ENCODE measurements at places on chromosomes 1 and 21. TPM values are rescaled to one million over a fixed set of nuclear protein-coding genes. Genes with fewer than 3 reads are reported as not detected.

- no peak for DNase-seq
Measured at GRCh38 chr1:227131193-227131592, 187.1 kb downstream of the CDC42BPA start.

Gene AVPR1B
- total RNA-seq: not detected

DNA sequence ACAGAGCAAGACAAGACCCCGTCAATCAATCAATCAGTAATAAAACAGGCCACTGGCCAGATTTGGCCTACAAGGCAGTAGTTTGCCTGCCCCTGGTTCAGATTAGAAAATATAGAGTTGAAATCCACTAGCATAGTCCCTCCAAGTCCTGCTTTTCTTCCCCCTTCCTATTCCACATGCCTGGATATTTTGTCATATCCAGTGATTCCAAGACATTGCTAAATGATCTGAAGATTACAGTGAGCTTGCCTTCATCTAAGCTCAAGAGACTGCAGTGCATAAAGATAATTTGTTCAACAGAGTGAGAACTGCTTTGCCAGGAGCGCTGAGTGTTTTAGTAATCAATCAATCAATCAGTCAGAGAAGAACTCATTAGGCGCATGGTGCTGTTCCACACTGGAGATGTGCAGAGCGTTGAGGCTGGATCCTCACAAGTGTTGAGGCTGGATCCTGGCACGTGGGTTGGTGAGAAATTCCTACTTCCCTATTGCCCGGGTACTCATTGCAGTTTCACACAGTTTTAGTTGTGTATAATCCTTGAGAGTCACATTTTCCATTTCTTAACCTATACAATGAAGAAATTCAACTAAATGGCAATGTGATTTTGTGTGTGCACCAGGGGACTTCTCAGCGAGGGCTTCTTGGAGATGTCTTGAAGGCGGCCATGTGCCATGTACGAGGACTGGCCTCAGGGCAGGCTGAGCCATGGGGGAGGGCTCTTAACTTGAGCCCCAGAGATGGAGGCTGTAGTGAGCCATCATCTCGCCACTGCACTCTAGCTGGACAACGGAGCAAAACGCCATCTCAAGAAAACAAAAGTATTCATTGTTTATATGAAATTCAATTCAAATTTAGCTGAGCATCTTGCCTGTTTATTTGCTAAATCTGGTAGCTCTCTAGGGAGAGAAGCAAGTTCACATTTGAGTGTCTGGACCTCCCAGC is 76.3 kb downstream of the TOMM20 start:
- DNase-seq: no peak

Gene DMBX1
- total RNA-seq: not detected

GRCh38 chr1:228267962-228268880 is 60.4 kb downstream of the OBSCN start:
- DNase-seq: peak; percentile 63

DNA sequence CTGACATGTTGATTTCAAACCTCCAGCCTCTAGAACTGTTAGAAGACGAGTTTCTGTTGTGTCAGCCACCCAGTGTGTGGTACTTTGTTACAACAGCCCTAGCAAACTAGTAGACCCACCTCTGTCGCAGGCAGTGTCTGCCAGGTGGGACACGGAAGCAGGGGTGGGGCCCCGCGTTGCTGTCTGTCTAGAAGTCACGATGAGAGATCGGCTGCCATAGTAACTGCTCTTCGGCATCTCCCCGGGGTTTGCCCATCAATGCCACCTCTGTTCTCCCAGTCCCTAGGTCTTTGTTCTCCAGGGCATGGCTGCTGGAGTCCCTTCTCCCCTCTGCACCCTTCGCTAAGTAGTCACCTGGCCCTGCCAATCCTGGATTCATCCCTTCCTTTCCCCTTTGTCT is 15.2 kb upstream of the CLSTN1 start:
- no peak for DNase-seq

DNA sequence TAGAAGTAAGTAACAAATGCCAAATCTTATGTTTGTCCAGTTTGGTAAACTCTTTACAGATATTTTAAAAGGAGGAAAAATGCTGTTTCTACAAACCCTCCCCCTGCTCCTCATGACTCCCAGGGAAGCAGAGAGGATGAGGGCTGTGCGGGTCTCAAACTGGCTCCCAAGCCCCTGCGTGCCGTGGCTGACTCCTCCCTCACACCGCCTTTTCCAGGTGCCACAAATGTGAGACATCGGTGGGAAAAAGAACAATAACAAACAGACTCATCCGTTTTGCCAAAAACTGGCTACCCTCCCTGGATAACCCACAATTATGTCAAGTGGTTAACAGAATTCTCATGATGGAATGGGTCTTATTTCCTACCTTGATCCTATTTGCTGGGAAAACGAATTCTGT is 594.6 kb downstream of the PTPRU start:
- no peak for DNase-seq

GRCh38 chr1:92363401-92363800 is 64.5 kb downstream of the RPAP2 start:
- no peak for DNase-seq

Gene NUF2
- 0.30 TPM for total RNA-seq

- DNase-seq: no peak
Measured at GRCh38 chr21:29725025-29725736, 214.6 kb downstream of the GRIK1 start.

Gene CELA3B
- not detected for total RNA-seq

Gene NGF
- 0.27 TPM for total RNA-seq

GRCh38 chr1:50333595-50333974 is 89.7 kb downstream of the DMRTA2 start:
- peak; percentile 70 for DNase-seq

Gene SYTL1
- total RNA-seq: 0.41 TPM

- DNase-seq: no peak
Measured at GRCh38 chr21:26810676-26811415, 34.4 kb downstream of the ADAMTS1 start.

- no peak for DNase-seq
Measured at GRCh38 chr21:34189506-34189905, 116.1 kb downstream of the MRPS6 start.

Gene S100A14
- not detected for total RNA-seq

Gene TRIM17
- not detected for total RNA-seq

- no peak for DNase-seq
Measured at GRCh38 chr1:40303790-40304189, 13.3 kb downstream of the COL9A2 start.

Gene ARV1
- total RNA-seq: 7.9 TPM

Gene CR1
- 1.0 TPM for total RNA-seq

DNA sequence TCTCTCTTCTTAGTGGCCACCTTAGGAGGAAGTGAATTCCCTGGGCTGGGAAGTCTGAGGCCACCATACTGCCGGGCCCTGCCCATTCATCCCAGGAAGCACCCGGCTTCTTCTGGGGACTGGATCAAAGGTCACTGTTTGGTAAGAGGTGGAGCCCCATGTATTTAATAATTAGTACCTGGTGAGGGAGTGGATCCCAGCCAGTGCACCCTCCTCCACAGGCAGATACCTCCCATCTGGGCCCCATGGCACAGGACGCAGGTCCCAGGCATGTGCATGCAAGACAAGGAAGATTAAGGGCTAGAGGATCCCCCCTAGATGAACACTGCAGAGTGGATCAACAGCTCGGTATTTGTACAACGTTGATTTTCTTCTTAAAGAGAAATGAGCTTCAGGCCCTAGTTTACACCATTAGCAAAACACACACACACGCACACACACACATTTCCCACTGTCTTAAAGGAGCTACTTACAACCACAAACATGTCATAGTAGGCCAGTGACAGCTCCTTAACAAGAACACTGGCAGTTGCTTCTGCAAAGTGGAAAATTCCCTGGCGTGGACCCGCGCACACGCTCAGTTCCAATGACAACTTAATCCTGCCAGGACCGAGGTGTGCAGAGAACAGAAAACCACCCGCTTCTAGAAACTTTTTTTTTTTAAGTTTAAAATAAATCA is 90.7 kb downstream of the MRPL37 start:
- no peak for DNase-seq

DNA sequence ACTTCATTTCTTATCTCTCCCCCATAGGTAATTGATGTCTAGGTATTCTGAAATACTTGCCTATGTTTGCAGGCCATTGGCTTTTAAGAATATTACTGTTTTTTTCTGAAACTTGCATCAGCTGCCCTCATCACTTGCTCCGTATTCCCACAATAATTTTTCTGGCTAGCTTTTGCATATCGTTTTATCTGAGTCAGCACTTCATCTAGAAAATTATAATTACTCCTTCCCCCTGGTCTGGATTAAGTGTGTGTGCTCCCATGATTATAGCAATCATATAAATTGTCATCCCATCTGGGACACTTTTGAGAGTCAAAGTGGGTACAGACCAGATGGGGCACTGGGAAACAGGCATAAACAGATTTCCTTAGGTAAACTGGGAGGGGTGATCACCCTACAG is 583.2 kb upstream of the B3GALT2 start:
- no peak for DNase-seq

GRCh38 chr1:167635156-167635648 is 5.2 kb downstream of the RCSD1 start:
- peak; percentile 31 for DNase-seq

GRCh38 chr1:36602184-36602583 is 119.5 kb upstream of the CSF3R start:
- DNase-seq: no peak

Gene ALX3
- not detected for total RNA-seq

Gene A3GALT2
- not detected for total RNA-seq

Gene RGS18
- 1.2 TPM for total RNA-seq

DNA sequence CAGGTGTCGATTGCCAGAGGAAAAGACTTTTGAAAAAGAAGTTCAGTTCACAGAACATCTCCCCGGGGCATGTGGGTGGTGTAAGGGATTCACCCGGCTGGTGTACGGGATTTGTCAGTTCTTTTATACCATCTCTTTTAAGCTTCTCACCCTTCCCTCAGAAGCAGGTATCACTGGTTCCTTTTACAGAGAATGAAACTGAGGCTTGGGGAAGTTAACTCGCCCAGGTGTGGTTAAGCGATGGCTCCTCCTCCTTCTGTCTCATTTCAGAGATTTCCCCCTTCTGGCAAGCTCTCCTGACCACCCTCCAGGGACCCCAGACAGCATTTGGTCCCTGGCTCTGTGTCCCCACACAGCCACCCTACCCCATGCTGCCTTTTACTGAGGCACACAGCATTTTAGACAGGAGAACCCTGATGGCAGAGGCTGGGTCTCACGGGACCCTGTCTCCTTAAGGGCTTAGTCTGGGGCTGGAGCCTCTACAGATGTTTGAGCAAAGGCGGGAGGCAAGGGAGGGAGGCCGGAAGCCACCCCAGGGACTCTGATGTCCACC is 2.8 kb upstream of the ECE1 start:
- DNase-seq: no peak

GRCh38 chr1:162696286-162696862 is 64.1 kb downstream of the DDR2 start:
- DNase-seq: peak; percentile 72

- no peak for DNase-seq
Measured at GRCh38 chr1:76868916-76869315, 1.6 kb downstream of the ST6GALNAC5 start.

GRCh38 chr1:203129501-203130231 is 2.1 kb downstream of the ADORA1 start:
- DNase-seq: peak; percentile 67

GRCh38 chr1:46053734-46054133 is 78.7 kb downstream of the PIK3R3 start:
- DNase-seq: no peak

DNA sequence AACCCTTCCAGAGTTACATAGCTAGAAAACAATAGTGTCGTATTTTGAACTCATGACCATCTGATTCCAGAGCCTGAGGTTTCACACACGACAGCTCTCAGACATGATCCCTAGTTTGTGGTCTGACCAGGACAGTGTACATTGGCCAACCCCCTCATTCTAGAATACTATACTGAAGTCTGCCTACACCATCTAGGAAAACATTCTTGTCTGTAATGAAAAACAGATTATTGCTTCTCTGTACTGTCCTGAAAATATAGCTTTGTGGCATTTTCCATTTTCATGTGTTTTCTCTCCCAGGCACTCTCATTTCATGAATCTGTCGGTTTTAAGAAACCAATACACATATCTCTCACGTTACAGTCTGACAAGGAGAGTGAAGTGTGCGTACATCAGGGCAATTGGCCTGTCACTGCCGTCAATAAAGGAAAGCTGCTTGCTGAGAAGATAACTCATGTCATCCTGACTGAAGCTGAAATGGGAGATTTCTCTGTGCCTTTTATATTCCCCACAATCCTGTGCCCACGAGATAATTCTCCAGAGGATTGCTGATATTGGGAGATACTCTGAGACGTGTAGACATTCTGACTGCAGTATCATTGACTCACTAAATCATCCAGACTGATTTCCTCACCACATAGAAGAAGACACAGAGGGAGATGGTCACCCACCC is 585.6 kb downstream of the PLPP3 start:
- no peak for DNase-seq

Gene BCAN
- 0.27 TPM for total RNA-seq

Gene GUCA2A
- total RNA-seq: not detected

GRCh38 chr21:46129846-46130651 is 25.3 kb downstream of the FTCD start:
- peak; percentile 15 for DNase-seq

GRCh38 chr1:87866416-87866815 is 537.7 kb downstream of the LMO4 start:
- no peak for DNase-seq

GRCh38 chr21:36717976-36718375 is 19.1 kb downstream of the SIM2 start:
- DNase-seq: no peak
